ENCODE measurements at places on chromosomes 7 and 10.

GRCh38 chr7:131011976-131012375, 278.0 kb upstream of the KLF14 start:
- DNase-seq, result no peak

GRCh38 chr7:80216996-80217842, 82.6 kb downstream of the GNAI1 start:
- DNase-seq, result no peak

DNA sequence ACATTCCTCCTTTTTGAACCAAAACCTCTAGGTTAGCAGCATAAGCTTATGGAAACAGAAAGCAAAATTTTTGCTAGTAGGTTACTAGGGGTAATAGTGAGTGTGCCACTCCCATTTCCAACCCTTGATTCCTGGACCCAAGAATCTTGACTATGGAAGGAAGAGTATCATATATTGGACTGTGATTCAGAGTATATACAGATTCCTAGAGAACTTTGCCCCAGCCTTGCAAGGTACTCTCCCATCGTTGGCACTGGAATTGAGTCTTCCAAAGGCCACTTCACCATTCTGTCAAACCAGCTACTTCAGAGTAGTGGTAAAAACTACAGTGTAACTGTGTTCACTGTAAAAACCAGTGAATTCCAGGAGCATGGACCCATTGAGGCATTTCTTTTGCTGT, 69.4 kb downstream of the LRRC17 start:
- no peak for DNase-seq

DNA sequence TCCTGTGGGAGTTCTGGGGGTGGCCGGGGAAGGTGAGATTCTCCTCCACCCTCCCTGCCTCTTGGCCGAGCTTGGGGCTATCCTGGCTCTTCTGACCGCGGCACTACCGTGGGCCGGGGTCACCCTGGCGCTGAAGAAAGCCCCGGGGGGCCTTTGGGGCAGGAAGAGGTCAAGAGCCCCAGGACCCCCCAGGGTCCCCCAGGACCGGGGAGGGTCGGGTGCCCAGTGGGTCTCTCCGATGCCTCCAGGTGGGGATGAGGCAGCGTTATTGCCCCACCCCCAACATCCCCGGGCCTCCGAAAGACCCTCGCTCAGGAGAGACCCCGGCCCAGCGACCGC, 439 bp upstream of the KNDC1 start:
- no peak for DNase-seq

- DNase-seq, result no peak
Observed at GRCh38 chr7:9030976-9031375, 597.6 kb downstream of the NXPH1 start.

DNA sequence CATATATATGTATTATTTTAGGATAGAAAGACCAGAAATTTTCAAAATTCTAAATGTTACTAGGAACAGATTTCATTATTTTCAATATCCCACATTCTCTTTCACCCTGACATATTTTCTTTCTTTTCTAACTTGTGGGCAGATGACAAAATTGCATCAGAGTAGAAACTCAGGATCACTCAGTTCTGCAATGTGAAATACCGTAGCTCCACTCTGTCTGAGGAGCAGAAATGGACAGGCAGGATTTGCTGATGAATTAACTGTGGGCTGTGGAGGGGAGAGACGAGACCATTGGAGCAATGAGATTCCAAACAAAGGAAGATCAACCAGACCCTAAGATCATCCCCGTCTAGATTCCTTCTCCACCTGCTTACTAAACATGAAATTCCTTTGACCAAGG, 37.0 kb upstream of the SVOPL start:
- DNase-seq, result no peak

- DNase-seq, result no peak
Observed at GRCh38 chr7:34136698-34137097, 231.4 kb downstream of the BMPER start.

DNA sequence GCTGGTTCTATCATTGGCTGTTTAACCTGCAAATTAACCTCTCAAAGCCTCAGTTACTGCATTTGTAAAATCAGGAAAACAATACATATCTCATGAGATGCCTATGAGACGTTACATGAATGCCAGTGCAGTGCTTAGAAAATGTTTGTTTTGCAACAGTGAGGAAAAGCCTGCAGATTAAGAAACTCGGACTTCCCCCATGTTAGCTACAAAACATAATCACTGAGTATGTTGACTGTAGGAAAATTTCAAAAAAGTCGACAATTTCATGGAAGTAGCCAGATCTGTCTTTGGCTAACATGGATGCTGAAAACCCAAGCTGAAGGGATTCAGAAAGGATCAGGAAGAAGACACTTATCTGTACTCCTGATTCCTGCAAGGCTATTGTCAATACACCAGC, 121.4 kb downstream of the TRIL start:
- no peak for DNase-seq

- no peak for DNase-seq
Observed at GRCh38 chr10:78199005-78199725, 165.5 kb downstream of the RPS24 start.

GRCh38 chr10:8056378-8056777, 1.9 kb downstream of the GATA3 start:
- DNase-seq, result no peak
